Fibroblast of skin of right biceps (primary cell): ENCODE measurements at places on chromosomes 3 and 15.

DNA sequence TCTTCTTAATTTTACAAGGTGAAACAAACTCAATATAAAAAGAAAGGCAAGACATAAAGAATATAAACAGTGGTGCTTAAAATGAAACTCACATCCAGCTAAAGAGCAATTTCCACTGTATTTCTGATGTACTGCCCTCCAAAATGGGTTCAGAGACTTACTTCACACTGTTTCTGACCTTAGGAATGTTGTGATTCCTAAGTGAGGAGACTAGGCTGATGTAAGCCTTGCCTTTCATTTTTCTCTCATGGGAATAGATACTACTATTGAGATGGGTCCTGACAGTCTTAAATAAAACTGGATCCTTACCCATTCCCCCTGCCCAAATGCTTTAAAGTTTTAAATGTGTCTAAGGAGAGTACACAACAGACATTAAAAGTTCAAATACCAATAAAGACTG lies 86.9 kb downstream of the CBLB start:
- peak; percentile 42 for DNase-seq

DNA sequence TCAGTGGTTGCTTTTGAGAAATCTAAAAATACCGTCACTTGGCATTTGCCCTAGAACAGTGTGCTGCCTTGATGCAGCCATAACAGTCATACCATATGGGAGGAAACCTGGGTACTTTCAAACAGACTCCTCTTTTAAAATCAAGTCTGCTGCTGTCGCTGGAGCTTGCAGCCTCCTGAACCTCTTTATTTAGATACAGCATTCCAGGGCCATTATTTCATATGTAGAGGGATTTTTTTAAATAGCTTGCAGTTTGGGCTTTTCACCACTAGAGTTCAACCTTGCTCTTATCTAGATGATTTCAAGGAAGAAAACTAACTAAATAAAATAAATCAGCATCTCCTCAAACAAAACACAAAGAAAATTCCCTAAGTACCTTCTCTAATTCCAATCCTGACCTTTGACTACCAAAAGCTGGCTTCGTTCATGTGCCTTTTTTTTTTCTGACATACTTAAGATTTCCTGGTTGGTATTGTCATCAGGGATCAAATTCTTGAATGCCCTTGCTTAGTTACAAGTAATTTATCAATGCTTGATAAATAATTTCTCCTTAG lies 111.6 kb downstream of the KBTBD8 start:
- peak; percentile 70 for DNase-seq

DNA sequence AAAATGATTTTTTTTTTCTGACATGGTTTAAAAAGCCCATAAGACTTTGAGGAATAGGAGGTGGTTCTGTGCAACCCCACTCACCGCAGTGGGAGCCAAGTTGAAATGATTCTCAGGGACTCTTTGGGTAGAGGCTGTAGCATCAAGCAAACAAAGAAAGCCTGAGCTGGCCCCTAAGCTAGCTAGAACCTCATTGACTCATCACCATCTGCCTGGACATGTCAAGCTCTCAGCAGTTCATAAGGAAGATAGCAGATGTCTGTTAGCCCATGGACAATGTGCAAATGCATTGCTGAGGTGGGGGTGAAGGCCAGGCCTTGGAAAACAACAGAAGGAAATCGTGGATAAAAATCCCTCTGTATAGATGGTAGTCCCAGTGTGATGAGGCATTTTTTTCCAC lies 234.8 kb downstream of the NR2F2 start:
- DNase-seq = no peak

DNA sequence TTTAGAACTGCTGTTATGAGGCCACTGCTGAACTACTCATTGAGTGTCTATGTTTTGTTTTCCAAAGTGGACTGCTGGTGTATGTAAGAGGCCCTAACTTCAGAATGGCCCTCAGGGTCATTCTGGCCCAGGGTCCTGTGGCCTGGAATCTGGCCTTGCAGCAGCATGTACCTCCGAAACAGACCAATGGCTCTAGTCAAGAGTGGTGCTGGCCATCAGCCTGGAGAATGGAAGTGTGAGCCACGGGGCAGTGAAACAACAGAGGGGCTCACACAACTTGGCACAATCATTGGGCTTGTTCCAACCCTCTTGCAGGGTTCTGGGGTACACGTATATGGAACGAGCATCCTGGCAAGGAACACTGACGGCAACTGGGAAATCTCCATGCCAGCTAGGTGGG lies 40.5 kb downstream of the SCN5A start:
- no peak for DNase-seq
